Liver (tissue), 10 donors: ENCODE measurements at places on chromosomes 12 and 14. TPM values are rescaled to one million over a fixed set of nuclear protein-coding genes. Genes with fewer than 3 reads are reported as not detected.

Gene POLE
- total RNA-seq = 31.0 TPM

DNA sequence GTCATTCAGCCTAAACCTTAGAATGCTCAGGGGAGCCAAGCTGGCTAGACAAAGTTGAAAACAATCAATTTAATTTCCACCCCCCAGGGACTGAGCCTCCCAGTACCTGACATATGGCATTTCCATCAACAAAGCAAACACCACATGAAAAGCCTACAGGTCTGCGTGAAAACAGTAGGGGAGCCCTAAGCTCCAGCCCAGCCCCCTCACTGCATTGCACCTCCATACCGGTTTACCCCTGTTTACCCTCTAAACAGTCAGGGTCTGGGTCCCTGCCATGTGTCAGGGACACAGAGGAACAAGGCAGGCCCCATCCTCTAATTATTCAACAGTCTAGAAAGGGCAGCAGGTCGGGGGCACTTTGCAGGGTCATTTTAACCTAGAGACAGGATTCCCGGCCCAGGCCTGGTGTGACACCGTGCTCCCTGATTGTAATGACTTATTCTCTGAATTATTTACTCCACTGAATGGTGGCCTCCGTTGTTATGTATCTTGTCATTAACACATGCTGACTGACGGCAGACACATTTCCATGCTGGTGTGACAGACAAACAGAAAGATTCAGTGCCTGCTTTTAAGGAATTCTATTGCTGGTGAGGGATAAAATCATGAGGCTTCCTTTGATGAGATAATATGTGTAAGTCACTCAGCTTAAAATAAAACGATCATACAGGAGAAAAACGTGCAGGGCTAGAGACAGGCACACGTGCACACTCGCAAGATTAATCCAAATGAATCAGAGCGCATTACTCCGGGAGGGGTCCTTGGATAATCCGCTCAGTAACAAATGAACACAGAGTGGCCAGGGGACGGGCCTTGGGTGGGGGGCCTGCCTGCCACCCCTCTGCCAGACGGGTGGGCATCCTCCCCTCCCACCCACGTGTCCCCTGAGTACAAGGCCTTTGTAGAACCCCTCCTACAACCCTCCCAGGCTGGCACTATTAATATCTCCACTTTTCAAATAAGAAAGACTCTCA lies 23.2 kb downstream of the CCDC88C start:
- no peak for DNase-seq

GRCh38 chr12:4985820-4986219 lies 57.9 kb upstream of the KCNA5 start:
- DNase-seq = no peak

DNA sequence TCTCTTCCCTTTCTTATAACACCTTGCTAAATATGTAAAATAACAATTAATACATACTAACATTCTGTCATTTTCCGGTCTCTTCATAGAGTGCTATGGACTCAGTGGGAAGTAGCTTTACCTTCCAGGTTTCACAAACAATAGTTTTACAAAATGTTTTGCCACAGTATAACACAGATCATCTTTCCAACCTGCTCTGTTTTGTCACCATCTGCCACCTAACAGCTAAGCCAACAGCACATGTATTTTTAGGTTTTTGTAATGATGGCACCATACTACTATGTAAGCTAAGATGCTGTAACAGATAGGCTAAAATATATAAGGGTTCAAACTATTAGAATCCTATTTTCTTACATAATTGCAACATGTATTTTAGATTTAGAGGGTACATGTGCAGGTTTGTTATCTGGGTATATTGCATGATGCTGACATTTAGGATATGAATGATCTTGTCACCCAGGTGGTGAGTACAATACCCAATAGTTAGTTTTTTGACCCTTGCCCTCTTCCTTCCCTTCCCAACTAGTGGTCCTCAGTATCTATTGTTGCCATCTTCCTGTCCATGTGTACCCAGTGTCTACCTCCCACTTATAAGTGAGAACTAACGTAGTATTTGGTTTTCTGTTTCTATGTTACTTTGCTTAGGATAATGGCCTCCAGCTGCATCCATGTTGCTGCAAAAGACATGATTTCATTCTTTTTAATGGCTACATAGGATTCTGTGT lies 8.7 kb downstream of the RHOJ start:
- DNase-seq = no peak

DNA sequence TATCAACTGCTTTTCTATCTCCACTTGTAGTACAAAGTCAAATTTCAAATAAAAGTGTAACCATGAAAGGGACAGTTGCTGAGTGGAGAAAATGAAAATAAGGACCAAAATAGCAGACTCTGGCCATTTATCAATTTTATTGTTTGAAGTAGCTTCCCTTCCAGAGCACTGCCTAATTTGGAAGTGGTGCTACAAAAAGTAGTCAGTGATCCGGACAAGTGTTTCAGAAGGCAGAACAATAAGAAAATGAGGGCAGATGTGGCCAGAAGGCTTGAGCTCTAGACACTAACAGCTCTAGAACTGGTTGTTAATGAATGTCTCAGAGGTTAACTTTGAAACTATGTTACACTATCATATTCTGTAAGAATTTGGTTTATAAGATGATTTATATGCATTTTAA lies 48.9 kb downstream of the ABCC9 start:
- DNase-seq = no peak

DNA sequence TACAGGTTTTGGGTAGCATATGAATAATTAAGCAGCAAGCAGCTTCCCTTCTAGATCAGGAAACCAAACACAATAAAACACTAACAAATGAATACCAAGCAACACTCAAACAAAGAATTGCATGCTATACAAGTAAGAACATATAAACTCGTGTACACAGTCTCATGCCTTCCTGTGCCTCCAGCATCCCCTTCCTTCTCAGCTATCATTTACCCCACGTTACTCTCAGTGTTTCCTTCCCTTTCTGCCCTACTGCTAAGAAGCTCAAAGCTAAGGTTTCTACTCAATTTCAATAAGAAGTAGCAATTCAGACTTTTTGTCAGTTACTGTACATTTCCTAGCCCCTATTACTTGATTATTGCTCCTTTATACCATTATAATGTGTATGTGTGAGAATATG lies 81.0 kb downstream of the DUSP16 start:
- no peak for DNase-seq

DNA sequence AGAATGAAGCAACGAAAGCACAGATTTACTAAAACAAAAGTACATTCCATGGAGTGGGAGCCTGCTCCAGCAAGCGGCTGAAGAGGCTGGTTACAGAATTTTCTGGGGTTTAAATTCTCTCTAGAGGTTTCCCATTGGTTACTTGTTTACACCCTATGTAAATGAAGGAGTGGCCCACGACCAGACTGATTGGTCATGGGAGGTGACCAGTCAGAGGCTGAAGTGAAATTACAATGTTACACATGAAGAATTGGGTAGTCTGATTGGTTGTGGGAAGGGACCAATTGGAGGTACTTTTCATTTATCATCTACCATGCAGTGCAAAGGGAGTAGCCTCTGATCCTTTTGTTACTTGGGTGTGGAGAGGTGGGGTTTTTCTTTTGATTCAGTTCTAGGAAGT lies 36.2 kb upstream of the APPL2 start:
- no peak for DNase-seq

- DNase-seq = no peak
These were observed 18.7 kb downstream of the DTX1 start for GRCh38 chr12:113075137-113075683.

DNA sequence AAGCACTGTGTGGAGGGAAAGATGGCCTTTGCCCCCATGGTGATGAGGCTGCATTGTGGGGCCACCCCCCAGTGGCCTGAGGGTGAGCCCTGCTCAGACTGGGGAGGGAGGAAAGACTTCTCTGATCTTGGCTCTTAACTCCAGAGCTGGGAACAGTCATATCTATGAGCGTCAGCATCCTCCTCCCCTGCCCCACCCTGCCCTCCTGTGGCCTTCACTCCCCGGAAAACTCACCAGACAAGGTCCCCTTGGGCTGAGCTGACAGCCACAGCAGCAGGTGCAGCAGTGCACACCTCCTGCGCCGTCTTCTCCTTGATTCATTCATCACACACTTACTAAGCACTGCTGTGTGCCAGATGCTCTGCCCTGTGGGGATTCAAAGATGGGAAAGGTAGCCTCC lies 98.8 kb downstream of the B4GALNT3 start:
- DNase-seq = no peak

- DNase-seq = no peak
These were observed 42.7 kb upstream of the TBPL2 start for GRCh38 chr14:55482936-55483605.
